ENCODE measurements at places on chromosomes 16 and 17.

DNA sequence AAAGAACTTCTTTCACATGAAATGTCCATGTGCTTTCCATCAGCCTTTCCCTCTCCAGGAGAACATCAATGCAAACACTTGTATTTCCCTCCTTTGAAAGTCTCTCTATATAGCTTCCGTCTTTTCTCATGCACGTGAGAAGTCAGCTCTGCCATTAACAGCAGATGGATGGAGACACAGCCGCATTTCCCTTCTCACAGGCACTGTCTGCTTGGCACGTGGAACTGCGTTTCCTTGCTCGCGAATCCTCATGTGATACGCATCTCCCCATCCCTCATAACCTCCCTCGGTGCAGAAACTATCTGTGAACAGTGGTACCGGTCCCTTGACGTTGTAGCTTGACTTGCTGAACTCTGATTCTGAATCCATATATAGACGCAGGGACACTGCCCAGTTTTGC lies 717.0 kb upstream of the RBFOX1 start:
- no peak for DNase-seq

- DNase-seq: peak; percentile 83
Measured at GRCh38 chr17:45341533-45342158, 24.8 kb upstream of the MAP3K14 start.

DNA sequence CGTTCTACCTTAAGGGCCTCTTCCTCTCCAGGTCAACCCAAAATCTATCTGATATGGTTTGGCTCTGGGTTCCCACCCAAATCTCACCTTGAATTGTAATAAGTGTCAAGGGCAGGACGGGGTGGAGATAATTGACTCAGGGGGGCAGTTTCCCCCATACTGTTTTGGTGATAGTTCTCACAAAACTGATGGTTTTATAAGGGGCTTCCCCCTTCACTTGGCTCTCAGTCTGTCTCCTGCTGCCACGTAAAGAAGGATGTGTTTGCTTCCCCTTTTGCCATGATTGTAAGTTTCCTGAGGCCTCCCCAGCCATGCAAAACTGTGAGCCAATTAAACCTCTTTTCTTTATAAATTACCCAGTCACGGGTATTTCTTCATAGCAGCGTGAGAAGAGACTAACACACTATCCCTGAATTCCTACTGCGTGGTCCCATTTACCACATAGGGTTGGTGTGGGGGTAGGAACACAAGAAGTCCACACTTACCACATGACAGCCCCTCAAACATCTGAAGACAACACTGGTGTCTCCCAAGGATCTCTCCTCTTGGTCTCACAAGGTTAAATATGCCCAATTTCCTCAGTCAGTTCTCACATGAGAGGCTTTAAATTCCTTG lies 8.2 kb downstream of the COTL1 start:
- DNase-seq: no peak

- no peak for DNase-seq
Measured at GRCh38 chr16:87337262-87337771, 20.1 kb upstream of the C16orf95 start.

GRCh38 chr17:38349097-38349730 lies 2.4 kb upstream of the SOCS7 start:
- peak; percentile 81 for DNase-seq

- no peak for DNase-seq
Measured at GRCh38 chr16:57555831-57556230, 13.4 kb downstream of the ADGRG5 start.

GRCh38 chr17:40517286-40517662 lies 15.9 kb upstream of the TNS4 start:
- no peak for DNase-seq

- no peak for DNase-seq
Measured at GRCh38 chr16:24978370-24978914, 36.7 kb downstream of the ARHGAP17 start.

DNA sequence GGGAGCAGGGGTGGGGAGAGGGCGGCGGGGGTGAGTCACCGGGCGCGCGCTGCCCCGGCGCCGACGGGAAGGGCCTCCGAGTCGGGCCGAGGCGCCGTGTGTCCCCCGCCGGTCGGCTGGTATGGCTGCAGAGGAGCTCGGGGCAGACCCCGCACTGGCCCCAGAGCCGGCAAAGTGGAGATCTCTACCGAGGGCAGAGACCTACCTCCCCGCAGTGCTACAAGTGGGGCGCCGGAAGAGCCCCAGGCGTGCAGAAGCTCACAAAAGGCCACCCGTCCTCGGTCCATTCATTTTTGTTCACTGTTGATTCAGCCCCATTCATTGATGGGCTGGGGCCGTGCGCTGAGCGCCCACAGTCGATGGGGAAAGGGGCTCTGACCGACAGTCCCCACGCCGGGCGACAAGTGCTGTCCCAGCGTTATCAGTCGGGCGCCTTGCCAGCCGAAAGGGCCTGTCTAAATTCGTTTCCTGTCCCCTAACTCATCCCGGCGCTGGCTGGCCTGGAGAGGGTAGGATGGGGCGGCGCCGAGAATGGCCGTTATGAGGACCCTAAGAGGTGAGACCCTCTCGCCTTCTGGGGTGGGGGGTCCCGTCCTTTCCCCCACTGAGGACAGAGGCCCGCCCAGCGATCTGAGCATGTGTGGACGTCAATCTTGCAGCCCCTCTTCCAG lies 709 bp upstream of the ENO3 start:
- DNase-seq: peak; percentile 47
